Gastrocnemius medialis (tissue), 4 donors: ENCODE measurements at places on chromosomes 11 and 22. TPM values are rescaled to one million over a fixed set of nuclear protein-coding genes. Genes with fewer than 3 reads are reported as not detected.

The GRAP2 gene
- total RNA-seq = not detected

The CCDC179 gene
- total RNA-seq = not detected

The CPT1B gene
- total RNA-seq = 58.6 TPM

The BRSK2 gene
- 0.24 TPM for total RNA-seq

The APOC3 gene
- total RNA-seq = not detected

The SEPTIN3 gene
- not detected for total RNA-seq

The GLYAT gene
- total RNA-seq = 0.24 TPM

The FAM168A gene
- total RNA-seq = 20.5 TPM

The MAPK8IP2 gene
- 0.42 TPM for total RNA-seq

The CSNK2A3 gene
- 1.4 TPM for total RNA-seq

The NAV2 gene
- total RNA-seq = 5.2 TPM

The ART1 gene
- 23.2 TPM for total RNA-seq

The RANBP1 gene
- 79.4 TPM for total RNA-seq

The RGL4 gene
- 0.09 TPM for total RNA-seq
